ENCODE measurements at places on chromosomes 16 and 17.

DNA sequence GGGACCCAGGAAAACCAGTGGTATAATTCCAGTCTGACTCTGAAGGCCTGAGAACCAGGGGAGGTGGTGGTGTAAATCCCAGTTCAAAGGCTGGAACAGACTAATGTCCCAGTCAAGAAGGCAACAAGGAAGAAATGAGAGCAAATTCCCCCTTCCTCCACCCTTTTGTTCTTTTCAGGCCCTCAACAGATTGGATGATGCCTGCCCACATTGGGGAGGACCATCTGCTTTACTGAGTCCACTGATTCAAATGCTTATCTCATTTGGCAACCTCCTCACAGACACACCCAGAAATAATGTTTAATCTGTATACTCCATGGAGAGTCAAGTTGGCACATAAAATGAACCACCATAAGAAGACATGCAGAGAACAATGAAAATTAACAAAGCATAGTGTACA is 61.9 kb upstream of the CRYM start:
- no peak for DNase-seq

GRCh38 chr16:55828680-55829079 is 4.2 kb downstream of the CES1 start:
- DNase-seq, result no peak

DNA sequence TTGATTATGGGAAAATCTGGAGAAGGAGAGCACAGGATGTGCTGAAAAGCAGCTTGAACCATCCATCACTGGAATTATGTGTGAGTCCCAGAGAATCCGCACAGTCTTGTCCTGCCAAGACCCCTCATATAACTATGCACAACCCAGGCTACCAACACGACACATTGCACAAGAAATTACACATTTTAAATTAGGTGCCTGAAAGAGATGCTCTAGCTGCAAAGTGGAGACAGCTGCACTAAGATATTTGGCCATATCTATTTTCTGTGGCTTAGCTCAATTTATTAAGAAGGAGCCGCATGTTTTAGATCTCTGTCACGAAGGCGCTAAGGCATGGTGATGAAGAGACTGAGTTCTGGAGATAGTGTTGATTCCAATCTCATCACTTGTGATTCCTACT is 1308.4 kb downstream of the CDH8 start:
- DNase-seq, result no peak

DNA sequence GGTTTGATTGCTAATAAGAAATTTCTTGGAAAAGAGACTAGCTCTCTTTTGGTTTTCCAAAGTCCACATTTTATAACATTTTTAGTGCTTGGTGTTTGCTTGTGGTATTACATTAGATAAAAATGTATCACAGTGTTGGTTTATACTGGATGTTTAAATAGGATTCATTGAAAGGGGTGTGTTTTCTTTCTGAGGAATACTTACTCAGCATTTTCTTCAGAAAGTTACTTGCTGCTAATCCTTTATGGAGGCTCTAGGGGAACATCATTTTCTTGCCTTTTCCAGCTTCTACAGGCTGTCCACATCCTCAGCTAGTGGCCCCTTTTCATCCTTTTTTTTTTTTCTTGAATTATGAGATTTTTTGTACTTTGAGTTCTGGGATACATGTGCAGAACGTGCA is 834 bp upstream of the KRT39 start:
- no peak for DNase-seq

DNA sequence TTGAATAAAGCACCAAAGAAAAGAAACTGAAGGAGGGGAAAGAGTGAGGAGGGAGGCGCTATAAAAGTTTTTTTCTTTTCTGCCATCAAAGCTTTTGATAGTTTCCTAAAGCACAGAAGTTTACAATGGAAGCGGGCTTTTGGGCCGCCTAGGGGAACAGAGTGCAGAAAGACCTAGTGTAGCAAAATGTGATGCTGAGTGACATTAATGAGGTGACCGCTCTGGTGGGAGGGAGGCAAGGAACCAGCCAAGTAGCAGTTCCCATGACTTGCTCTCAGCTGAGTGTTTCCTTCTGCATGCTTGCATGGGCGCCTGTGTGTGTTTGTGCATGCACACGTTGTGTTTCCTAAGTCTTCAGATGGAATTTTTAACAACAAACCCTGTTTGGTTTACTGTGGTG is 15.5 kb downstream of the MSI2 start:
- no peak for DNase-seq

DNA sequence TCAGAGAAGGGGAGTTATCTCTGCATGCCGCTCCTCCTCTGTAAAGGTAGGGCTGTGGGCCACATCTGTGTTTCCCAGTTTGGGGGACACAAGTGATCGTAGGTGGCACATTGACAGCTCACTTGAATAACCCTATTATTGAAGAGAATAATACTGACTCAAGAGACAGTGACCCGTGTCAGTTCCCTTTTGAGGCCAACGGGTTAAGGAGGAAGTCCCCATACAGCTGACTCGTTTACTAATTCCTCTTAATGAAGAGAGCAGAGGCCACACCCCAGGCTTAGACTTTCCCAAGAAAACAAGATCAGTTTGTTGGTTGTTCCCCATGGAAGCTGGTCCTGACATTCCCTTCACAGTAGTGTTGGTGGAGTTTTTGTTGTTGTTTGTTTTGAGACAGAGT is 33.0 kb downstream of the IL4R start:
- no peak for DNase-seq

- DNase-seq, result no peak
These were observed 508 bp downstream of the FLCN start for GRCh38 chr17:17236295-17237025.

DNA sequence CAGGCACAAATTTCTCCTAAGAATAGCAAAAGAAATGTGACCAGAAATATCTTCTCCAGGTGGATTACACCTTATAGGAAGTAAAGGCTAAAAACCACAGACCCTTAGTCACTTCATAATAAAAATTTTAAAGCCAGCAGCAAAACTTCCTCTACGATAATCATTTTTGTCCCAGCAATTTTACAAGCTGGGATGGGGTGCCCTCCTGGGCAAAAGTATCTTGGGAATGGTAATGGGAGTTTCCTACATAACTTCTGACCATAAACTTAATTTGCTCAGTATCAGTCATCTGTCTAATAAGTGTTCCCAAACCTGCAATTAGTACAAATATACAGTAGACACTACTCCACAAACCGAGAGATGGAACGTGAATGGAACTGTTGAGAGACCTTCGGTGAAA is 3.0 kb downstream of the PHF12 start:
- no peak for DNase-seq

DNA sequence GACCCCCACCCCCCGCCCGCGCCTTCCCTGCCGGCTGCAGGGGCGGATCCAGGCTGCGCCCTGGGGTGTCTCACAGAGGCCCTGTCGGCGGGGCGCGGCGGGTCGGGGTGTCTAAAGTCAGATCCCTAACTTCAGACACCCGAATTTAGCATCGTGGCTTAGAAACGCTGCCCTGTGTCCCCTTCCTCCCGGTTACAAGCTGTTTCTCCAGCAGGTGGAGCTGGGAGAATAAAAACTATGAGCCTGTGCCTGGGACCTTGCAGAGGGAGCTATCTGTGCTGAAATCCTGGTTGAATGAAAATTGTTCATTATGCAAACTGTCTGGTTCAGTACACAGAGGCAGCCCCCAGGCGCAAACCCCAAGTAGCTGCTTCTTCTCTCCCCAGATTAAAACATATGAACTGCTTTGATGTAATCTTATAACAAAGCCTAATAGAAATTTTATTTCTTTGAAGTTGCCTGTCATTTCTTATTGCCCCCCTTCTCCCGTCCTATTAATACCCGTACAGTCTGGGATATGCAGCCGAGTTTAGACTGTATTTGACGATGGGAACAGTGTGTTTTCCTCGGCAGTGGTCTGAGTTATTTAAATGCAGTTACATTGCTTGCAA is 79.0 kb downstream of the RPA1 start:
- no peak for DNase-seq

DNA sequence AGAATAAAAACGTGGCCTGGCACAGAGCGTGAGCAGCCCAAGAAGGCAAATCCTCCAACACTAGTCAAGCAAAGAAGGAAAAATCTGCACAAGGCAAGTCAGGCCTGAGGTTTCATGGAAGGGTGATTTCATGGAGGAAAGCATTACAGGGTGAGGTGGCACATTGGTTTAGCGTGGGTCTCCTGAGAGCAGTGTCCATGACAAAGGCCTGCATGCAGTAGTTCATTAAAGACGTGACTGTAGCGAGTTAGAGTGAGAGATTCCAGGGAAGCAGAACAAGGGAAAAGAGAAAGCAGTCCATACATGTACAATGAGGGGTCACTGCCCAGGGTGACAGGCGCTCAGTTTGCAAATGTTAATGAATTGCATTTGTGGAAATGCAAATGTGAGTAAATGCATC is 285.0 kb upstream of the ERCC4 start:
- no peak for DNase-seq

GRCh38 chr17:74465378-74466110 is 890 bp upstream of the CD300A start:
- no peak for DNase-seq
